ENCODE measurements at places on chromosomes 1 and 21.

GRCh38 chr1:180581635-180582039, 22.9 kb downstream of the OVAAL start:
- no peaks in the 10 kb centered on the region for H3K36me3 ChIP-seq
- DNase-seq: no peak
- no peak overlapping the region for H3K27ac ChIP-seq

GRCh38 chr1:241775021-241775420, 73.0 kb upstream of the EXO1 start:
- H3K4me1 ChIP-seq: no peaks in the 10 kb centered on the region
- H3K27ac ChIP-seq: no peak overlapping the region
- H3K27me3 ChIP-seq: no peaks in the 10 kb centered on the region
- no peaks in the 10 kb centered on the region for H3K36me3 ChIP-seq
- no peak overlapping the region for H3K4me3 ChIP-seq
- no peak for DNase-seq

DNA sequence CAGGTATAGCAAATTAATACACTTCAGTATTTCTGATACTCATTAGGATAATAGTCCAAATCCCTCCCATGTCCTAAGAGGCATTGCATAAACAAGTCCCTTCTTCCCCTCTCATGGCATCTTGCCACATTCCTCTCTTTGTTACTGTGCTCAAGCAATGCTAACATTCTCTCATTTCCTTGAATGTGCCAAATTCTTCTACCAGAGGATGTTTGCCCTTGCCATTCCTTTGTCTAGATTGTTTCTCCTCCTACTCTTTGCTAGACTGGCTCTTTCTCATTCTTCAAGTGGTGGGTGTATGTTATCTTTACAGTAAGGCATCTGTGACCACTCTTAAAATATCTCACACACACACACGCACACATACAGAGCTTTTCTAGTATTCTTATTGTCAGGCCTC, 621.0 kb upstream of the CXADR start:
- H3K4me1 ChIP-seq: no peaks in the 10 kb centered on the region
- H3K27me3 ChIP-seq: peaks cover 2% of the 10 kb centered on the region
- DNase-seq: no peak
- H3K36me3 ChIP-seq: peaks cover 9% of the 10 kb centered on the region
- no peak overlapping the region for H3K27ac ChIP-seq

GRCh38 chr1:171185091-171185490, at the start of gene FMO2:
FMO2 (plus strand) TSS chr1:171185300; CDS start chr1:171185714, 414 bp downstream.
- H3K4me1 ChIP-seq: no peaks in the 10 kb centered on the region
- no peak within 1 kb of the TSS for H3K27ac ChIP-seq
- H3K36me3 ChIP-seq: no peaks in the 10 kb centered on the region
- H3K27me3 ChIP-seq: no peaks in the 10 kb centered on the region
- H3K4me3 ChIP-seq: no peak within 1 kb of the TSS

GRCh38 chr1:115063228-115063901, 25.9 kb downstream of the TSPAN2 start:
- peaks cover 10% of the 10 kb centered on the region for H3K36me3 ChIP-seq
- H3K4me1 ChIP-seq: no peaks in the 10 kb centered on the region
- no peak overlapping the region for H3K27ac ChIP-seq
- no peak overlapping the region for H3K4me3 ChIP-seq
- DNase-seq: no peak

- H3K4me1 ChIP-seq: no peaks in the 10 kb centered on the region
- H3K27ac ChIP-seq: no peak overlapping the region
- H3K36me3 ChIP-seq: no peaks in the 10 kb centered on the region
- no peaks in the 10 kb centered on the region for H3K27me3 ChIP-seq
- no peak for DNase-seq
- H3K4me3 ChIP-seq: no peak overlapping the region
These were observed 13.7 kb upstream of the FAM20B start for GRCh38 chr1:179012038-179012437.

DNA sequence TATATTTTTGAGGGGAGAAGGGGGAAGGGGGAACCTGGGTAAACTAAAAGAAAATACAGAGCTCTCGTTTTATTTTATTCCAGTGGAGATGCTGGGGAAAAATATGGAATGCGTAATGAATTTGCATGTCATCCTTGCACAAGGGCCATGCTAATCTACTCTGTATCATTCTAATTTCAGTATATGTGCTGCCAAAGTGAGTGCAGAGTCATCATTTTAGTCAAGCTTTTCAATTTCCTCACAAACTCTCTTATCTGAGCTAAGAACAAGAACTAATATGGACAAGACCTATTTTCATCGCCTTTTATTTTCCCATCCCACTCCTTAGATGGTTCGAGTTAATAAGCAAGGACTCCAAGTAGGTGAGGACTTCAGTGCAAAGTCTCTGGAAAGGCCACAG, 13.2 kb downstream of the ADORA3 start:
- no peaks in the 10 kb centered on the region for H3K27me3 ChIP-seq
- H3K36me3 ChIP-seq: no peaks in the 10 kb centered on the region
- no peak overlapping the region for H3K4me3 ChIP-seq
- peaks cover 6% of the 10 kb centered on the region for H3K4me1 ChIP-seq
- no peak overlapping the region for H3K27ac ChIP-seq

DNA sequence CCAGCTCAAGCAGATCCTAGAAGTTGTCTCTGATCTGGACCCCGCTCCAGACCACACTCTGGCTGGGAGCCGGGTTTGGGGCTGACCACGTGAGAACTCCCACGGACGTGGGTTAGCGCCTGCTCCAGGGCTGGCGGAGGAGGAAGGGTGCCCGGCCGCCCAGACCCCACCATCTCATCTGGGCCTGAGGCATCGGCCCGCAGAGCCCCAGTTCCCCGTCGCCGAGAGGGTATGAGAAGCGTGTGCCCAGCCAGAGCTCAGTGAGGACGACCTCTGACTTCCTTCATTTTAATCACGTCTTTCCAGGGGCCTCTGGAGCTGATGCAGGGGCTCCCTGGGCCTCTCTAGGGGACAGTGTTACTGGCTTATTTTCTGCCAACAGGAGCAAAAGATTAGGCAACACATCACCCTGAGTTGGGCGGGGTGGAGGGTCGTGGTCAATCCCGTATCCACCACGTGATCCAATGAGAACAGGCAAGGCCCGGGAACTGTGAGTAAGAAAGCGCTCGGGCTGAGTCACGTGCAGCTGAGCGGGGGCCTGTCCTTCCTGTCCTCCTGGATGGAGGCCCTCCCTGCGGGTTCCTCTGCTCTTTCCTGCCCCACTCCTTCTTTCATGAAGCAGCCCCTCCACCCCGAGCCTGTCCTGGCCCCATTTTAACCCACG, 81.1 kb downstream of the SIK1 start:
- no peak overlapping the region for H3K4me3 ChIP-seq
- peaks cover 10% of the 10 kb centered on the region for H3K4me1 ChIP-seq
- H3K36me3 ChIP-seq: no peaks in the 10 kb centered on the region
- no peak overlapping the region for H3K27ac ChIP-seq
- DNase-seq: no peak

DNA sequence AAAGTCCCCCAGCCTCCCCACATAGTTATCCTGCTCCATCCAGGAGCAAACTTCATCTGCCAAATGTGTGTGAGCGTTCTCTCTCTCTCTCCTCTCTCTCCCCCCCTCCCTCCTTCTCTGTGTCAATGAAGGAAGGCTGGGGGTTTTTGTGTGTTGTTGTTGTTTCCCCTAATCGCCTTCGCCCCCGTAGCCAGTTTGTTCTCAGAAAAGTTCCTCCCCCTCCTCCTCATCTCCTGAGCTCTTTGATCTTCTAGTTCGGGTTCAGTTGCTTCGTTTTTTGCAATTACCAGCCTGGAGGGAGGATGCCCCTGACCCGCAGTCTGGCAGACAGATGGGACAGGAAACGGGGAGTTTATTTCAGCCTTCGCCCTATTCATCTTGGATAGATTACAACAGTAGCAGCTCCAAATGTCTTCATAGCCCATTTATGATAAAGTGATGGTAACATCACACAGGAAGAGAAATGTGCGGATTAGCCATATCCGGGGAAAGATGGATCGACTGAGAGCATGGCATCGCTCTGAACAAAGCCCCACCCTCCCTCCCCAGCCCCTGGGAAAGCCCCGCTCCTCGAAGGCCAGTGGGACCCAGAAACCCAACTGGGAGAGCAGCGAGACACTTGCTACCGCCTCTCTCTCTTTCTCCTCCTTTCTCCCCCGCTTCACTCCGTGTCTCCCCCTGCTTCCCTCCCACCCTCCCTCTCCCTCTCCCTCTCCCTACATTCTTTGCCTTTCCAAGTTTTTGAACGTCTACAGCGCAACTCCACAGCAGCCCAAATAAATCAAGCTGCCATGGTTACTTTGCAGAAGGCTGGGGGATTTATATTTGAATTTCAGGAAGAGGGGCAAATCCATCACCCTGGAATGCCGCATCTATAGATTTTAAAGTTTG, 139.7 kb upstream of the ARHGEF16 start:
- H3K4me1 ChIP-seq: peaks cover 3% of the 10 kb centered on the region
- DNase-seq: no peak

GRCh38 chr1:169312084-169312954, 55.3 kb downstream of the NME7 start:
- no peak overlapping the region for H3K4me3 ChIP-seq
- peaks cover 7% of the 10 kb centered on the region for H3K36me3 ChIP-seq
- H3K27ac ChIP-seq: no peak overlapping the region
- H3K27me3 ChIP-seq: no peaks in the 10 kb centered on the region
- H3K4me1 ChIP-seq: peaks cover 4% of the 10 kb centered on the region

GRCh38 chr1:7550981-7551380, 220.1 kb upstream of the VAMP3 start:
- peaks cover 8% of the 10 kb centered on the region for H3K36me3 ChIP-seq
- no peak for DNase-seq
- no peak overlapping the region for H3K27ac ChIP-seq

GRCh38 chr1:94083681-94084080, 37.3 kb downstream of the ABCA4 start:
- peaks cover 8% of the 10 kb centered on the region for H3K27me3 ChIP-seq
- H3K27ac ChIP-seq: no peak overlapping the region
- peaks cover 41% of the 10 kb centered on the region for H3K4me1 ChIP-seq
- H3K4me3 ChIP-seq: no peak overlapping the region

Measured in endothelial cell (in vitro differentiated cells).